ENCODE measurements at places on chromosomes 5 and 9.

DNA sequence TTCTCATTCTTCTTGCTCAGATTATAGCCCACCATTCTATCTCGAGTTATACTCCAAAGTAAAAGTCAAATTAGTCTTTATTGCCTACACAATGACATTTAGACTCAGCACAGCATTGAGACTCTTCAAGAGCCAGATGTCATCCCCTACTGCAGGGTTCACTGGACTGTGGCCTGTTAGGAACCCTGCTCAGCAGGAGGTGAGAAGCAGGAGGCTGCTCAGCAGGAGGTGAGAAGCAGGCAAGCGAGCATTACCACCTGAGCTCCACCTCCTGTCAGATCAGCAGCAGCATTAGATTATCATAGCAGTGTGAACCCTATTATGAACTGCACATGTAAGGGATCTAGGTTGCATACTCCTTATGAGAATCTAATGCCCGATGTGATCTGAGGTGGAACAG, 12.7 kb upstream of the LIFR start:
- DNase-seq: no peak

DNA sequence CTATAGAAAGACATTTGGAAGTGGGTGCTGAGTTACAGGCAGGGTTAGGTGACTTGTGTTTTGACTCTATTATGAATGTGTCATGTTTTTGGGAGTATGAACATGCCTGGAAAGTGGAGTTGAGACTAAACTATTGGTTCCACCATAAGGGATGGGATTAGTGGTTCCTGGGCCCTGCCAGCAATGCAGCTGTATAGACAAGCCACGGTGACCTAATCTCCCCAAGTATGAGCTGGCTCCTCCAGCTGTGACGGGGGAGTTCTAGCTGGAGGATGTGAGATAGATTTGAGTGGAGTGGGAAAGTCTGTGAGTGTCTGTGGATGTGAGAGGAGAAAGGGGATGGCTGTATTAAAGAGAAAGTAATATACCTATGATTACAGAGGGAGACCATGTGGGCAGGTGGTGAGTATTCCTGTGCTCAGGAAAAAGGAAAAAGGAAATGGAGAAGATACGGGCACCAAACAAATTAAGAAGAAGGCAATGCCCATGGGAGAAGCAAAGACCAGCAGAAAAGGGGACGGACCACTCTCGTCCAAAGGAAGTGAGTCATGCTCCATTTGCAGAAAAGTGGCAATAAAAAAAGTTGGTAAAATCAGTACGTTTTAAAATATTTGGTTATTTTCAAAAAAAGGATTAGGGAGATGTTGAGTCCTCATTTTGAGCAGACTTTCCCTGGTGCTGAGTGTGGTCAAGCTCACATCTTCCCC, 48.3 kb upstream of the ICE1 start:
- DNase-seq: no peak

GRCh38 chr5:111694133-111694532, 62.9 kb downstream of the NREP start:
- no peak for DNase-seq

DNA sequence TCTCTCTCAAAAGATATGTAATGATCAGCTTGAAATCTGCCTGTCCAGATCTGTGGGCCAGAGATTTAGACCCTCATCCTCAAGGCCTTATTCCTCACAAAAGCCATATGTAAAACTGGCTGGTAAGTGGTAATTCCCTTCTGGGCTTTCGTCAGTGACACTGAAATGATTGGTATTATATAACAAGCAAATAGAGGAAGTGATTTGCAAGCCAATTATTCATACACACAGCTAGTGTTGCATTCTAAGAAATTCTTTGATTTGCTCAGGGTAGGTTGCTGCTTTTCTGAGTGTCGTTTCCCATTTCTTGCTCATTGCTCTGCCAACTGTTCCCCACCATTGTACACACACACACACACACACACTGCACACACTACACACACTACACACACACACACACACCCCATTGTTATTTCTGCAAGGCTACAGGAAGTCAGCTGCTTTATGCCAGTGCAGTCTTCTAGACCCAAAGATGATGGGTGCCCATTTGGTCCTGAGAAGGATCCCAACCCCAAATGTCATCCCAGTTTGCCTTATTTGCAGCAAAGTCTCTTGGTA, 76.8 kb downstream of the PRLR start:
- no peak for DNase-seq

GRCh38 chr5:104084896-104085295, 522.3 kb upstream of the NUDT12 start:
- no peak for DNase-seq

GRCh38 chr9:114804505-114804904, 1.3 kb downstream of the TNFSF15 start:
- DNase-seq: no peak

- DNase-seq: no peak
These were observed 4.7 kb upstream of the C1QTNF2 start for GRCh38 chr5:160375166-160375565.

DNA sequence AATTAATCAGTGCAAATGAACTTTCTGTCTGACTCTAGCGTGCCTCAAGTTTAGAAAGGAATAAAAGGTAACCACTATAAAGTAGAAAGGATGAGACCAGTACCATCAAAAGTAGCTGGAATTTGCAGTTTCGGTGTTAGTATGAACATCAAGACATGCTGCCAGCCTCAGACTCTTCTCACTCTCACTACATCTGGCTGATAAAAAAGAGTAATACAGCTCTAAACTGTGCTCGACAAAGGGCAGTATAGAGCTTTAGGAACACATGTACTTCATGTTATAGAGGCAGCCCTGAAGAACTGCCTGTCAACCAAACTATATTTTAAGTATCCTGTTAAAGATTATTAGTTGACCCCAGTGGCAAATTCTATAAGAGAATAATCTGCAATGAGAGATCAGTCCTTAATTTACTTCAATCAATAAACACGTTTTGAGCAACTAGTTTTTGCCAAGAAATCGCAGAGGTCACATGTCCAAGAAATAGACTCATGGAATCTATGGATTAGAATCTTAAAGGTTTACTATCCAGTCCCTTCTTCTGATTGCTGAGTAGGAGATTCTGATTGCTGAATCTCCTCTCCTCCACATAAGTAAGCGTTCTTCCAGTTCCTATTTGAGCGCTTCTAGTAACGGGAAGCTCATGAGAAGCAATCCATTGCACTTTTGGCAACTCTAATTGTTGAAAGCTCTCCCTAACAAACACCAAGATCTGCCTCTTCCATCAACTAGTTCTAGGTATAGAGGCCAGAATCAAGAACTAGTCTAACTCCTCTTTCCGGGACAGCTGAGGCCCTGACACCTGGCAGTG, 941 bp downstream of the XPA start:
- DNase-seq: no peak

DNA sequence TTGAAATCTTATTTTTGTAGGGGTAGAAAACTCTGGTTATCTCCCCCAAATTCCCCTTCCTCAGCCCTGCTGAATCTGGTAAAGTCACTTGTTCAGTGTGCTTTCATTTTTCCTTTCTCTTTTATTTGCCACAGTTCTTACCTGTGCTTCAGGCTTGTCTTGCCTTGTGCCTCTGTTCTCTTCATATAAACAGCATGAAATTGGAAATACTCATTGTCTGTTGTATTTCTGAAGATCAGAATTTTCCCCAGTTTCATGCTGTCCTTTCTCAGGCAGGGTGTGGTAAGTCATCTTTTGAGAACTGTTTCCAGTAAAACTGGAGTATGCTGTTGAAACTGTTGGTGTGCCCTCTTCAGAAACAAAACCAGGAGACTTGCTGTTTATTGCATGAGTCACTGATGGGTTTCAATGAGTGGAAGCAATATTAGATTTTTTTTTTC, 7.0 kb downstream of the PAM start:
- DNase-seq: no peak

DNA sequence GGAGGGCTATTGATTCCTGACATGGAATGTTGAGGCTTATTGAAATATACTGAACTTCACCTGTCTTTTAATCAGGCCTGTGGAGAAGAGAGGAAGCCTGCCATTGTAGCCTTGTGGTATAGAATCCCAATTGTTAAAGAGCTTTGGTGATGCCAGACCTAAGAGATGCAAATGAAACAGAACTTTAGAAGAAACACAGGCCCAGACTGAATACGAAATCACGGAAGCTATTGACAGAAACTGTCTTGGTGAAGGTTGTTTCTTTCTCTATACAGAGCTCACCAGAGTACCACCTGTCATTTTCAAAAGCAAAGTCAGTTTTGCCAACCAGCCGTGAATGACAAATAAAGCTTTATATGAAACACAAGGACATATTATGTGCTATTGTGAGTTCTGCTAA, 660.3 kb downstream of the ISL1 start:
- DNase-seq: no peak

DNA sequence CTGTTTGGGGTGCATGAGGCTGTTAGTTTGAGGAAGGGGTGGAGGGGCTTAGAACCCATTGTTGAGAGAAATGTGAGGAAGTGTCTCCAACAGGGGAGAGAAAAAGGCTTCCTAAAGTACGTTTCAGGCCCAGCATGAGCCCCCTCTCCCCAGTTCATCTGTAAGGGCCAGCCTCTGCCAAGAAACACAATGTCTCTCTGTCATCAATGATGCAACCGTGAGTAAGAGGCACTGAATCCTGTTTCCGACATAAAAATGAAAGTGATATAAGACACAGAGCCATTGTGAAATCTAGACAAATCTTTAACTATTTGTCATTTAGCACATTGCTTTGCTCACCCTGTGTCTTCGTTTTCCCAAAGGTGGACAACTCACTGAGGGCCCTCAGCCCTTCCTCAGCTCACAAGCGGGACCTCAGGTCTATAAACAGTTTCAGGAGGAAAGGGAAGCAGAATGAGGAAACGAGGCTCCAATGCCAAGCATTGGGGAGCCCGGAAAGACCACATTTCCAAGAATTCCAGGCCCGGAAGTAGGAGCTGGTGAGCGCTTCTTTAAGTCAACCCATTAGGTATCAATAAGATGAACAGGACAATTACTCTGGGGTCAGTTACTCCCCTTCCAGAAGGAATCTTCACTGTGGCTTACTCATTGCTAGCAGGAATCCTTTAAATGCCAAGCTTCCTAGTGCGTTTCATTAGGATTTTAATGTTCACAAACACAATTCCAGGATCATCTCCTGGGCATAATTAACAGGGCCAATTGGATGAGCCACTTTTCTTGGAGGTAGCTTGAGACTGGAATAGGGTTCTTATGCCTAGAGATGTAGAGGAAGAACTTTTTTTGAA, 59.0 kb upstream of the KLF4 start:
- DNase-seq: no peak

DNA sequence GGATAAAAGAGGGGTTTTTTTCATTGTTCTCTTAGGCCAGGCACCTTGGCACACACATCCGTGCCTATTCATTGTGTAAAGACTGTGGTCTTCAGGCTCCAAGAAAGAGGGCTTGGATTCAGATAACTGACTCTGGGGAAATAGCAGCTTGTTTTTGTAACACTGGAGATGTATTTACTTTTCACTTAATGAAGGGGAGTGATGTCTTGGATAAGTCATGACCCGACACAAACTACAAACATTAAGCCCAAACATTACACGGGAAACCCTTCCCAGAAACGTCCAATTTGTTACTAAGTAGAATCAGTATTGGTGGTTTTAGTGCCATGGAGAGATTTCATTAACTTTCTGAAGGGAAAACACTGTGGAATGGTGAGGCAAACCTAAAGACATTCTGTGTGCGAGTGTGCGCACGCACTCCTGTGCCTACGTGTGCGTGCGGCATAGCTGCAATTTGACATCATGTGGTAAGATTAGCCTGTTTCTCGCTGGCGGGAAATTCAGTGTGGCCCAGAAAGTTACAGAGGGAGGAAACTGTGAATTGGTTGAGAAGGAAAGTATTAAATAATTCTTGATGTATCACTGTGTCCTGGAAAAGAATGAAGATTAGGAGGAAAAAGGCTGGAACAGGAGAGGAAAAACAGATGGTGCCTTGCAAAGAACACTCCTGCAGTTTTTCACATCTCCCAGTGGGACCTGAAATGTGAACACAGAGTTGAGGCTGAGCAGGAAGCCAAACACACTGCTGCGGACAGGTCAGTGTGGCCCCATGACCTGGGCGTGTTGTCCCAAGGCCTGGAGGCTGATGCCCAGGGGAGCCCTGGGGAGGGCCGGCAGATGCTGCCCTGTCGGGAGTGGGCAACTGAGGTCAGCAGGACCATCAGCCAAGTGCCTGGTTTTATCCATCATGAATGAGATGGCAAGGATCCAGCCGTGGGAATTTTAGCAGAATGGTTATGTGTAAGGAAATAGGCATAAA, 108.5 kb downstream of the GAS1 start:
- no peak for DNase-seq

DNA sequence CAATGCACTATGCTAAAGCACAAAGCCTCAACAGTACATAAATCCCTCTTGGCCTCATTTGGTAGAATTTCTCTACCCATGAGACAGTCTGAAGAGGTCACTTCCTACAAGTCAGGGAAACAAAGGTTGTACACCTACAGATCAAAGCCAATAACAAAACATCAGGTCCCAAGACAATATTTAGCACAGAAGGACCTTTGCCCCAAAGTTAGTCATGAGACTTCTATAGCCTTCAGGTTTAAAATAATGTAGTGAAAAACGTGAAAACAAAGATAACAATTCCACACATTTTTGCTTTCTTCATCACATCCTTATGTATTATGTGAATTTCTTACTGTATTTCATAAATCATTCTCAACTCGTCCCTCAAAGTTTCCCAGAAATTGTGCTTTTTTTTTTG, 15.8 kb downstream of the AFF4 start:
- DNase-seq: no peak

DNA sequence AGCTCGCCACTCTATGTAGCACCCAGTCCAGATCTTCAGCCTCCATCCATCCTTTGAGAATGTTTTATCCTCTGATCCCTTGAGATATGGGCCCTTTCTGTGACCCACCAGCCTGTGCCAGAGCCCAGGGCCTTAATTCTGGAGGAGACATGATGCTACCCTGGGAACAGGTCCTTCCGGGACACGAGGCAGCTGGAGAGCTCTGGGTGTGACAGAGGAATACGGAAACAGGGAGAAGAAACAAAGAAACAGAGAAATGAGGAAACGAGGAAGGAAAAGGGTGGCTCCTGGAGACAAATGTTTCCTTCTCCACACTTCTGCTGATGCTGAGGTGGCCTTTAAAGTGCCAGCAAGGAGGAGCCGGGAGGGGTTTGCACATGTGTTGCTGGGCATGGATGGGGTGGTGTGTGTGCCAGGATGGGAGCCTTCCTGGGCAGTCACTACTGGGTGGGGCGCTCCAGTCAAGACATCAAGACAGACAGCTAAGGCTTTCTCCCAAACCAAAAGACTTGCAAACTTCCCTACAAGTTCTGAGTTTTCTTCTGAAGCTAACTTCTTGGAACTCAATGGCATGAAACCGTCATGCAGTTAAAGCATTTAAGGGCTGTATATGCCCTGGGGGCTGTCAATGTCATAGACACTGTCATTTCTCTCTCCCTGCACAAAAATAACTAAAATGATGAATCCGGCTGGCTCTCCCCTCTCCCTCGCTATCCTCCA, 22.8 kb upstream of the MARCHF6 start:
- no peak for DNase-seq

- DNase-seq: no peak
These were observed 5.0 kb downstream of the STC2 start for GRCh38 chr5:173323106-173323798.

GRCh38 chr9:130599625-130600024, 20.2 kb downstream of the FUBP3 start:
- no peak for DNase-seq
